ENCODE measurements at places on chromosomes 11 and 22.
A peak's percentile ranks its signal among the peaks of the same experiment; 100 is the strongest.

DNA sequence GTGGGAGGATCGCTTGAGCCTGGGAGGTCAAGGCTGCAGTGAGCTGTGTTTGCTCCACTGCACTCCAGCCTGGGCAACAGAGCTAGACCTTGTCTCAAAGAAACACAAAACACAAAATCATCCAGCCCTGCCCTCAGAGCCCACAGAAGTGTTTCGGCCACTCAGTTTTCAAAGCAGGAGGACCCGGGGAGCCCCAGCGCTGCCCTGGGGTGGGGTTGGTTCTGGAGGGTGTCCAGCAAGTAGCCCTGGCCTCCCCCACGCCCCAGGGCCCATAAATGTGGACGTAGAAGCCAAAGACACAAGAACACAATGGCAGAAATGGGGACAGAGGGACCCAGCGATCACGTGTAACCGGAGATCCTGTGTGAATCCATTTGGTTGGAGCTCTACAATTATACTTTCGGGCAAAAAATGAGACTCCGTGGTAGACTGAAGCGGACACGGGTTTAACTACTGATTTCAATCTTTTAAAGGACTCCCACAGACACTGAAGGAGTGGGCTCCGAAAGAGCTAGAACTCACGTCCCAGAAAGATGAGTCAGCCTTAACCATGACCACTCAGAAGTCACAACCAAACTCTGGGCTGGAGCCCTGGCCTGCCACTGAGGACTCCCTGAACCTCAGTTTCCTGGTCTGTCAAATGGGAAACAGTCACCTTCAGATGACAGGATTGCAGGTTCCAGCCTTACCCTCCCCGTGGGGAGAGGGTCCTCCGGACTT lies 9.0 kb upstream of the CYTH4 start:
- H3K27ac ChIP-seq = no peak overlapping the region
- H3K4me1 ChIP-seq = peaks cover 53% of the 10 kb centered on the region
- H3K4me3 ChIP-seq = peak overlapping the region; percentile 12
- H3K27me3 ChIP-seq = no peaks in the 10 kb centered on the region
- H3K36me3 ChIP-seq = no peaks in the 10 kb centered on the region
- no peak for DNase-seq

DNA sequence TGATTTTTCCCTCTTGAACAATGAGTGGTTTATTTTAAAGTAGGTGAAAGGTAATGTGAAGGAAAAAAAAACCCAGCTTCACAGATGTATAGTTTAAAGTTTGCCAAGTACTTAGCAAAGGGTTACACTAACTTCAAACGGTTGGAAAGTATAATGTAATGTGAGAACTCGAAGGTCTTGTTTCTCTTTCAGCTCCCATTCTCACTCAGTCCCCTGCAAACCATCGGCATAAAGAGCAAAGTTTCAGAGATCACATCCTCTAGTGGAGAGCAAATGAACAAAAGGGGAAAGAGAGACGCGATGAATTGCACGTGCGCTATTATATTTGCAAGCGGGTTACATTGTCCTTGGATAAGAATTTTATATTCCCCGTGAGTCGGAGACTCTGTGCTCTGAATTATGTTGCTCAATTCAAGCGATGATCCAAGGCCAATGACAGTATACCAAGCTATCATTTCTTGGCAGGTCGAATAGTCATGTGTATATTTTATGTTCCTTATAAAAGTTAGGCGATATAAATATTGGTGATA lies 37.6 kb upstream of the BIRC3 start:
- no peak for DNase-seq
- peaks cover 26% of the 10 kb centered on the region for H3K27me3 ChIP-seq
- no peaks in the 10 kb centered on the region for H3K36me3 ChIP-seq
- H3K4me1 ChIP-seq = no peaks in the 10 kb centered on the region
- H3K4me3 ChIP-seq = peak overlapping the region; percentile 16
- no peak overlapping the region for H3K27ac ChIP-seq

DNA sequence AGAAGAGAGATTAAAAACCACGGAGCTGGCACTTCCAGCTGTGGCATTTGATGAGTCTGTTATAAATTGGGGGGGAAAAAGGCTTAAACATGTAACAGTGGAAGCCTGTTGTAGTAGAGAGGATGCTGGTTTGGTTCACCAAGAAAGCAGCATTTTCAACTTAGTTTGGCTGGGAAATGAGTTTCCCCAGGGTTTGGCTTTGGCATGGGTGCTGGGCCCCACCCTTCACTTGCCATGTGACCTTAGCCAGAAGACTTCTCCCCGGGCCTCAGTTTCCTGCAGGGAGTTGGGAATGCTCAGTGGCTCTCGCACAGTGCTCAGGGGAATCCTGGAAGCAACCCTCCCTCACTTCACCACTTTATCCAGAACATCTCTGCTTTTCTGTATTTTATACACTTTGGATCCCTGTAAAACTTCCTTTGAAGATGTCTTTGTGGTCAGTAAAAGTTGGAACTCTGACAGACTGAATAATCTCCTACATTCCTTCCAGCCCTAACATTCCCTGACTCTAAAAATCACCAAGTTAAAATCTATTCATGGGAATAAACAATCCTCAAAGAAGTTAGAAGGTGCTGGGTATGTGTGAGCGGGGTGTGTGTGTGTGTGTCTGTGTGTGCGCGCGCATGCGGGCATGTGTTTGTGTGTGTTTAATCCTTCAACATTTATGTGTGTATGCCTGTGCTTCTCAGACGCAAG lies 166.0 kb downstream of the TENM4 start:
- H3K27ac ChIP-seq = no peak overlapping the region
- H3K4me3 ChIP-seq = no peak overlapping the region
- DNase-seq = no peak
- no peaks in the 10 kb centered on the region for H3K36me3 ChIP-seq
- H3K4me1 ChIP-seq = no peaks in the 10 kb centered on the region
- H3K27me3 ChIP-seq = peaks cover 4% of the 10 kb centered on the region

DNA sequence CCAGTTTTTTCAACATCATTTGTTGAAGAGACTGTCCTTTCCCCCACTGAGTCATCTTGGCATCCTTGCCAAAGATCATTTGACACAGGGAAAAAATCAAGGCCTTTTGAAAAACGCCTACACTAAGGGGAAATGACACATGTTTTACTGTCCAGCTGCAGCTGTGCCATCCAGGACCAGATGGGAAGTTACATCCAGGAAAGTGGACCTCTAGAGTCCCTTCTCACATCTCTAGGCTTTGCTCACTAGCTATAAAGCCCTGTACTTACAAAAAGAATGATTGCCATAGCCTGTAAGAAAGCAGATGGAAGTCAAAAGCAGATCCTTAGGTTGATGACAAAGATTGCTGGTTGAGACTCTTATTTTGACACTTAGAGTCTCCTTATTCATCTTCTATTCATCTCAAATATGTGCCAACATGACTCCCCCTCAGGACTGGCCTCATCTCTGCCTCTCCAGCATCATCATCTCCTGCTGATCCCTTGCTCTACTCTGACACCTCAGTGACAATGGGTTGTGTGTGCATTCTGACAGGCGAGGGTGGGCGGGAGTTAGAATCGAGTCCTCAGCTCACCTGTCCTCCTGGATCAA lies 22.8 kb downstream of the OSBP2 start:
- peaks cover 15% of the 10 kb centered on the region for H3K27me3 ChIP-seq
- H3K27ac ChIP-seq = no peak overlapping the region
- H3K36me3 ChIP-seq = no peaks in the 10 kb centered on the region

GRCh38 chr11:12382451-12382850 lies 5.1 kb downstream of the PARVA start:
- no peak overlapping the region for H3K27ac ChIP-seq
- DNase-seq = no peak
- peaks cover 46% of the 10 kb centered on the region for H3K27me3 ChIP-seq
- no peaks in the 10 kb centered on the region for H3K36me3 ChIP-seq
- H3K4me1 ChIP-seq = no peaks in the 10 kb centered on the region

GRCh38 chr22:50314455-50315288 lies 7.2 kb upstream of the PLXNB2 start:
- H3K4me1 ChIP-seq = peaks cover 22% of the 10 kb centered on the region
- H3K27ac ChIP-seq = peak overlapping the region; percentile 88
- peak overlapping the region; percentile 92 for H3K4me3 ChIP-seq
- DNase-seq = peak; percentile 75
- no peaks in the 10 kb centered on the region for H3K36me3 ChIP-seq
- no peaks in the 10 kb centered on the region for H3K27me3 ChIP-seq

DNA sequence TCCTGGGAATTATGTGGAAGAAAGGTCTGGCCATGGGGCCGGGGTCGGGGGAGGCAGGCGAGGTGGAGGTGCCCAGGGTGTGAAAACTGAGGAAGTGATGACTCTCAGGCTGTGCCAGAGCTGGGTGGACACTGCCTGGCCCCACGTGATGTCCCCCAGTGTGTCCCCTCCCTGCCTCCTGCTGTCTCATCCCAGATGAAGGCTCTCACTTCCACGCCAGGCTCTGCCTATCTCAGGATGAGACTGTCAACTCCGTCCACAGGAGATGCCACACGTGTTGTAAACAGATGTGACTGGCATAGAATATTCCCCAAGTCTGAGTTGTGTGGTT lies 51.4 kb downstream of the RPS6KA4 start:
- H3K4me1 ChIP-seq = peaks cover 12% of the 10 kb centered on the region
- H3K36me3 ChIP-seq = peaks cover 6% of the 10 kb centered on the region
- no peak overlapping the region for H3K27ac ChIP-seq
- H3K4me3 ChIP-seq = no peak overlapping the region
- peaks cover 13% of the 10 kb centered on the region for H3K27me3 ChIP-seq

GRCh38 chr22:46869831-46870441 lies 107.5 kb downstream of the TBC1D22A start:
- H3K27ac ChIP-seq = no peak overlapping the region
- peaks cover 20% of the 10 kb centered on the region for H3K4me1 ChIP-seq
- H3K27me3 ChIP-seq = no peaks in the 10 kb centered on the region
- DNase-seq = no peak
- H3K36me3 ChIP-seq = peaks cover 34% of the 10 kb centered on the region

DNA sequence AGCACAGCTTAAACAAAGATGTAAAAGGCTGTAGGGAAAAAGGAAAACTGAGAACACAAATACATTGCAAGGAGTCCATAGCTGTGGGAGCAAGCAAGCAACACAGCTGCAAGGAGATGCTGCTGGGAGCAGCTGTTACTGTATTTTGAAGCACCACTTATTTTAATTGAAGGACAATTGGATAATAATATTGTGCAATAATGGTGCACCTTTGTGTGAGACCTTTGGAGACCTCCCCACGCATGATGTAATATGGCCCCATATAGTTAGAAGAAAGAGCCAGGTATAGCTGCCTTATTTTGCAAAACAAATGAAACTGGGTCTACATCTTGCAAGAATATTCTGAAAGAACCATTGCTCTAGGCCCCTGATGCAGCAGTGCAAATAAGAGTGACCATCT lies 191.1 kb upstream of the KIRREL3 start:
- H3K4me1 ChIP-seq = no peaks in the 10 kb centered on the region
- H3K27ac ChIP-seq = no peak overlapping the region
- H3K27me3 ChIP-seq = peaks cover 6% of the 10 kb centered on the region
- no peaks in the 10 kb centered on the region for H3K36me3 ChIP-seq
- H3K4me3 ChIP-seq = no peak overlapping the region

DNA sequence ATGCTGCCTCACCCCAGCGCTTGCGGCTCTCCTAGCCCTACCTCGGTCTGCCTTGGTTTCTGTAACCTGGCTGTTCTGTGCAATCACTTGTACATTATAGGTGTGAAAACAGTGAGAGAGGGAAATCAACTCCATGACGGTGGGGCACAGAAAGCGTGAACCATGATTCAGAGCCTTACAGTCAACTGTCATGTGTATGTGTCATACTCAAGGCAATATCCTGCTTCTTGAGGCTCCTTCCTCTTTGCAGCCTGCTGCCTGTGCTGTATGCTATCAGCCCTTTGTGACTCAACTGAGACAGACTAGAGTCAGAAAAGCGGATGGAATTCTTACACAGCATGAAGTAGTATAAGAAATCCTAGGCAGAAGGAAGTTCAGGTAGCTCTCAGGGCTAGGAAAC lies 2.1 kb downstream of the NRIP3 start:
- peaks cover 16% of the 10 kb centered on the region for H3K4me1 ChIP-seq
- H3K4me3 ChIP-seq = no peak overlapping the region
- no peak overlapping the region for H3K27ac ChIP-seq
- DNase-seq = no peak
- peaks cover 66% of the 10 kb centered on the region for H3K27me3 ChIP-seq

DNA sequence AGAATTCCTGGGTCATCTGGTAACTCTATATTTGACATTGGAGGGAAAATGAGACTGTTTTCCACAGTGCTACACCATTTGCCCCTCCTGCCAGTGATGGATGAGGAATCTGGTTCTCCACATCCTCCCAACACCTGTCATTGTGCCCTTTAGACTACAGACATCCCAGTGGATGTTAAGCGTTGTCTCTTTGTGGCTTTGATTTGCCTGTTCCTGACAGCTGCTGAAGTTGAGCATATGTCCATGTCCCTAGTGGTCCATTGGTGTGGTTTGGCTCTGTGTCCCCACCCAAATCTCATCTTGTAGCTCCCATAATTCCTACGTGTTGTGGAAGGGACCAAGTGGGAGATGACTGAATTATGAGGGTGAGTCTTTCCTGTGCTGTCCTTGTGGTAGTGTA lies 88.5 kb downstream of the BRD1 start:
- no peak for DNase-seq
- peaks cover 5% of the 10 kb centered on the region for H3K36me3 ChIP-seq
- H3K27me3 ChIP-seq = peaks cover 59% of the 10 kb centered on the region

DNA sequence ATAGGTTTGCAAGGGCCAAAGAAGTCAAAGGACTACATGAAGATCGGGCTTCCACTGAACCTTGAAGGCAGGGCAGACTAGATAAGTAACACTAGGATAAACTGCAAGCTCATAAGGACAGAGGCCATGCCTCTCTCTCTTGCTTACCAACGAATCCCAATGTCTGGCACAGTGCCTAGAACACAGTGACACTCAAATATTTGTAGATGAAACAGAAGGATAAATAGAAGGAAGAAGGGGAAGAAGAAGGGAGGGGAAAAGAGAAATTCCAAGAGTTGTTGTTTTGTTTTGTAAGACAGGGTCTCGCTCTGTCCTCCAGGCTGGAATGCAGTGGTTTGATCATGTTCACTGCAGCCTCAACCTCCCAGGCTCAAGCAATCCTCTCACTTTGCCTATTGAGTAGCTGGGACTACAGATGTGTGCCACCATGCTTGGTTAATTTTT lies 26.9 kb downstream of the SIK3 start:
- peak overlapping the region; percentile 57 for H3K4me3 ChIP-seq
- H3K4me1 ChIP-seq = peaks cover 75% of the 10 kb centered on the region
- H3K27me3 ChIP-seq = no peaks in the 10 kb centered on the region
- peaks cover 7% of the 10 kb centered on the region for H3K36me3 ChIP-seq
- peak overlapping the region; percentile 82 for H3K27ac ChIP-seq
- no peak for DNase-seq
